RWPE1 (cell line): ENCODE measurements at places on chromosomes 6 and 20.

DNA sequence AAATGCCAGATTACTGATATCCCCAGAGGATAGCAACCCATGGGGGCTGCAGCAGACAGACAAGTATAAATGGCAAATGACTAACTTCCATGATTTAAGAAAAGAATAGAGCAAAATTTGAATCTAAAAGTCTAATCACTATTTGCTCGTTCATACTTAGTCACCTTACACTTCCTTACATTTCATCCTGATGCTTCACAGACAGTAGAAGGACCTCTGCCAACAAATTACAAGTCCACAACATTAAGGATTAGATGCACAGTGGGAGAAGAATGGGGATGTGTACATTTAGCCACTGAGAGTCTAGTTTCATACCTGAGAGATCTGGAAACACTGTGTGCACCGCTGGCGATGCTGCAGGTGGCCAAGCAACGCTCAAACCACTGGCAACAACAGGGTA, 72.4 kb downstream of the FYN start:
- no peak for DNase-seq

DNA sequence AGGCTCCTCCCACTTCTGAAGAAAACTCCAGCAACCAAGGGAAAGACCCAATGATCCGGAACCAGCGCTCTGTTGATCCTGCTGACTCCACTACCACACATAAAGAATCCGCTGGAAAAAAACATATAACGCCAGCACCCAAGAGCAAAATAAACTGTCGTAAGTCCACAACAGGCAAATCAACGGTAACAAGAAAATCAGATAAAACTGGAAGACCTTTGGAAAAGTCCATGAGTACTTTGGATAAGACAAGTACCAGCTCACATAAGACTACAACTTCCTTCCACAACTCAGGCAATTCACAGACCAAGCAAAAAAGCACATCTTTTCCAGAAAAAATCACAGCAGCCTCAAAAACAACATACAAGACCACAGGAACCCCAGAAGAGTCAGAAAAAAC, 8.0 kb downstream of the MUCL3 start:
- no peak for DNase-seq

DNA sequence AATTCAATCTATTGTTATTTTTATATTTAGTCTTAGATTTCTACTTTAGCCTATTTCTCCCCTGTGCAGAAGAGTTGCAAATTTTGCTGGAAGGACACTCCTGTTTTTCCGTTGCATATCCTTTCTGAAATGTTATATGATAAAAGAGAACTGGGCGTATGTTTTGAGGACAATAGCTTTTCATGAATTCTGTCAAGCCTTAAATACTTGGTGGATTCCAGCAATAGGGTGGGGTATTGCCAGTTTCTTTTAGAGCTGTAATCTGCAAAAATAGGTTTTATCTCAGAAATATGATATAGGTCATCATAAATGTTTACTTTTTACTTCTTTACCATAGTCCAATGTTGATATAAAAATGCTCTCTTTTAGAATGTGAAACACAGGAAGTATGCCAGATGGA, 42.0 kb downstream of the VTA1 start:
- DNase-seq, result no peak

DNA sequence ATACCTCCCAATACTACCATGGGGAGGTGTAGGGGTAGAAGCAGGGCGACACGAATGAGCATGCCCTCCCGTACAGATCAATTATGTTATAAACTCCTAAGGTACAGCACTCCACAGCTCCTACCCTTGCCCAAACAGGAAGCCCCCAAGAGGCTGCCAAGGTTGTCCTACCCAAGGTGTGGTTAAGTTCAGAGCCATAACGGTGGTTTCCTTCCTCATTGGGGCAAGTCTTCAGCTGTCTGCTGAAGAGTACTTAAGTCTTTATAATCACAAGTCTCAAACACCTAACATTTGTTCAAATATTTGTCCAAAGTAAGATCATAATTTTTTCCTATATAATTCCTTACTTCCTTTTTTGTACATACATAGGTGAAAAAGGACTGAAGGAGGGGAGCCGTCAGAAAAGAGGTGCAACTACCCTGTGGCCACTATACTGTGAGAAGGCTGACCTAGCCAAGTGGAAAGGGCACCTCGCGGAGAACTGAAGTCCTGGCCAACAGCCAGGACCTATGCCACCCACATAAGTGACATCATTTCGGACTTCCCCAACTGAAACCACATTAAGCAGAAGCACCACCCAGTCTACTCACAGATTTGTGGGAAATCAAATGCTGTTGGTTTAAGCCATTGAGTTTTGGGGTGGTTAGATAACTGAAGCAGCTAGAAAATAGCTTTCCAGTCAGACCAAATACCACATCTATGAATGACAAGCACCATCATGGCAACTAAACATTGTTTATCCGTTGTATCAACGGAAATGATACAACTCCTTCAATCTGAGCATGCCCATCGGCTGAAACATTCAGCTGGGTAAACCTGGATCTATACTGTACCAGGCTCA, 2.9 kb upstream of the RAB22A start:
- DNase-seq, result peak; percentile 51

DNA sequence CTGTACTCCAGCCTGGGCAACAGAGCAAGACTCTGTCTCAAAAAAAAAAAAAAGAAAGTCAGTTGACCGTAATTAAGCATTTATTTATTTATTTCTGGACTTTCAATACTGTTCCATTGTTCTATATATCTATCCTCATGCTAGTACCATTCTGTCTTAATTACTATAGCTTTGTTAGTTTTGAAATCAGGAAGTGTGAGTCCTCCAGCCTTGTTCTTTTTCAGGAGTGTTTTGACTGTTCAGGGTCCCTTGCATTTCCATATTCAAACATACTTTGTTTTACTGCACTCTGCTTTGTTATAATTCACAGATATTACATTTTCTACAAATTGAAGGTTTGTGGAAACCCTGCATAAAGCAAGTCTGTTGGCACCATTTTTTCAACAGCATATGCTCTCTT, 36.7 kb upstream of the ASXL1 start:
- DNase-seq, result no peak

DNA sequence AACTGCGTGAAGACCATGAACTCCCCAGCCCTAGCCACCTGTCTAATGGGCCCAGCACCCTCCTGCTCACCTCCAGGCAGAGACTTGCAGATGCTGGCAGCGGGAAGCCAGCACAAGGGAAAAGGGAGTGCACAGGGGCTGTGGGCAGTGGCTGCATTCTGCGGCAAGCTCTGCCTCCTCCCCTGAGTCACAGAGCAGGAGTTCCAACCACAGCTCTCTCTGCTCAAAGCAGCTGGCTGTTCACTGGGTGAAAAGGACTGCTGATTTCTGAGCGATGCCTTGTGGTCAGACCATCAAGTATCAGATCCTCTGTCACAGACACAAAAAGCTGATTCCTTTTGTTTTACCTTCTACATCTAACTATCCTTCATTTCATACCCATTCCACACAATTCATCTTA, 10.5 kb downstream of the NKX2-2 start:
- no peak for DNase-seq

- no peak for DNase-seq
Observed at GRCh38 chr6:81969011-81969410, 216.5 kb upstream of the TENT5A start.

- peak; percentile 36 for DNase-seq
Observed at GRCh38 chr6:3231247-3232016, 4.0 kb upstream of the TUBB2B start.

- no peak for DNase-seq
Observed at GRCh38 chr6:35426074-35426473, 26.1 kb upstream of the FANCE start.

GRCh38 chr6:166435574-166435973, 52.8 kb upstream of the MPC1 start:
- no peak for DNase-seq

GRCh38 chr6:28525496-28526039, at the start of gene GPX5:
Gene GPX5 (plus strand): TSS chr6:28525881. CDS start chr6:28526014, 133 bp downstream.
- no peak for DNase-seq

- DNase-seq, result no peak
Observed at GRCh38 chr20:31720486-31721407, 1.9 kb downstream of the BCL2L1 start.

DNA sequence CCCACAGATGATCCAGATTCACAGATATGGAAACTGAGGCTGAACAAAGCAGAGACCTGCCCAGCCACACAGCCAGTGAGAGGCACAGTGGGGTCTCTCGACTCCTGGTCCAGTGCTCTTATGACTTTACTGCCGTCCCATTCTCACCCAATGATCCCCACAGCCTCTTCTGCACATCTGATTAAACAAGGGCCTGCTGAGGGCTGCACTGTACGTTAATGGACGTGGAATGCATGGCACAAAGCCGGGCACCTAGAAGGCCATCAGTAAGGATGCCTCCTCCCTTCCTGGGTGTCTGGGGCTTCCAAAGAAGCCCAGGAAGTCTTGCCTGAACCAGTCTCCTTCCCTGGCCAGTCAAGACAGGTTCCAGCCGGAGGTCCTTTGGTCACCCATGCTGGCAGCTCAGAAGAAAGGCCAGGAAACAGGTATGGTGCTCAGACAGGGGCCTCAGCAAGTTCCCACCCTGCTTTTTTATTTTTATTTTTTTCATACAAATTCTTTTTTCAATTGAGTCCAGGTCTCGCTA, 3.8 kb downstream of the TFEB start:
- DNase-seq, result no peak

DNA sequence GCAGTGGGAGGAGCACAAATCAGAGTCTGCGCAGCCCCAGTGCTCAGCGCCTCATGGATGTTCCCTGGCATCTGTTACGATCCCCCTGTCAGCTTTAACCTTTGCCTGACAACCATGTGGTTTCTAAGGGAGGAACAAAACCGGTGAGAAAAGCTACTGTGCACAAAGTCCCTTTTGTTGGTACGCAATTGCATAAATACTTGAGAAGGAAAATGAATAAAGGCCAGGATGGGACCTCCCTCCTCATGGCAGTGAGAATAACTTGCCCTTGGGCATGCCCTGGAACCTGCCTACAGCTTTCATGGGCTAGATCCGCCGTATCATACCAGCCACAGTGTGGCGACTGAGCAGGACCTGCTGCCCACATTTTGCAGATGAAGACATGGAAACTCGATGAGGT, 81.0 kb downstream of the RIN2 start:
- no peak for DNase-seq

- no peak for DNase-seq
Observed at GRCh38 chr6:71886184-71887005, at the start of gene RIMS1. Gene RIMS1 (plus strand): TSS chr6:71886550. CDS start chr6:71887024, 474 bp downstream.
